ENCODE measurements at places on chromosomes 2 and 18.
A peak's percentile ranks its signal among the peaks of the same experiment; 100 is the strongest.

DNA sequence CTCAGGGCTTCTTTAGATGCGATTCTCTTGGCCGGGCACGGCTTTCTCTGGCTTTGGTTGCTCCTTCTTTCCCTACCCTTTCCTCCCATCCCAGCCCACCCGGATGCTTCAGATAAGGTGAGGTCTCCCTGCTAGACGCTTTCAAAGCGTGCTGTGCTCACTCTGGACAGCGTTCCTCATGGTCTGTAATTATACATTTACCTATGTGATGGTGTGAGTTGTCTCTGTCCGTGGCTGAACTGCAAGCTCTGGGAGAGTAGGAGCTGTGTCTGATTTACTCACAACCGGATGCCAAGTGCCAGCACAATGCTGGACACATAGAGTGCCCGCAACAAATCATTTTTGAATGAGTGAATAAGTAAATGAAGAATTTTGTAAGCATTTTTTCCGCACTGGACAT is 26.8 kb upstream of the PNPT1 start:
- no peak for DNase-seq

DNA sequence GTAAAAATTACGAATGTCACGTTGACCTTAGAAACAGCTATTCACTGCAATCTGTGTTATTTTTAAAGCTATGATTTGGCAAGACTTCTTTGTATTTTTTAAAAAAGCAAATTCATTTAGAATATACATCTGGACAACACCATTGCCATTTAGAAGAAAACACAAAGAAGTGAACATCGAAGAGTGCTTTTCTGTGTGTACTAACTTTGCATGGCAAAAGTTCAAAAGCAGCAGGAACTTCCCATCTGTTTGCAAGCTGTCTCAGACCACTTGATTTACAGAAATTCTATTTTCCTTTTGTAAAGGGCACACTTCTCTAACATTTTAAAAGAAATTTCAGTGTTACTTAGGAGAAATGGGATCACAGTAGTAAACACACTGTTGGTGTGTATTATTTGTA is 145.9 kb downstream of the CALCRL start:
- no peak for DNase-seq

DNA sequence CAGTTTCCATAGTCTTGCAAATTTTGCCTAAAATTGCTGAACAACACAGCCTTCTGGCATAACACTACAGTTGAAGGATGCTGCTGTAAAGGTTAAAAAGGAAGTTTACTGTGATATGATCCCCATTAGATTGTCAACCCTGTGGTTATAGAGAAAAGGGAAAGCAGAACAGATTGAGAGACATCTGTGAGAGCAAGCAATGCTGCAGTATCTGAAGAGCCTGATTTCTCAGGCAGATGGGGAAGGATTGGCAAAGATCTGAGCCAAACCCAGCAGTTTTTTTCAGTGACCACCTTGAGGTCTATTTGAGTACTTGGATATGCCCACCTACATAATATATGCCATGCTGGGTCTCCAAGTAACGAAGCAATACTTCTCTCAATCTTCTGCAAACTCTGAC is 8.5 kb upstream of the ST8SIA3 start:
- no peak for DNase-seq

- no peak for DNase-seq
Observed at GRCh38 chr2:73177645-73178255, 24.6 kb upstream of the NOTO start.

DNA sequence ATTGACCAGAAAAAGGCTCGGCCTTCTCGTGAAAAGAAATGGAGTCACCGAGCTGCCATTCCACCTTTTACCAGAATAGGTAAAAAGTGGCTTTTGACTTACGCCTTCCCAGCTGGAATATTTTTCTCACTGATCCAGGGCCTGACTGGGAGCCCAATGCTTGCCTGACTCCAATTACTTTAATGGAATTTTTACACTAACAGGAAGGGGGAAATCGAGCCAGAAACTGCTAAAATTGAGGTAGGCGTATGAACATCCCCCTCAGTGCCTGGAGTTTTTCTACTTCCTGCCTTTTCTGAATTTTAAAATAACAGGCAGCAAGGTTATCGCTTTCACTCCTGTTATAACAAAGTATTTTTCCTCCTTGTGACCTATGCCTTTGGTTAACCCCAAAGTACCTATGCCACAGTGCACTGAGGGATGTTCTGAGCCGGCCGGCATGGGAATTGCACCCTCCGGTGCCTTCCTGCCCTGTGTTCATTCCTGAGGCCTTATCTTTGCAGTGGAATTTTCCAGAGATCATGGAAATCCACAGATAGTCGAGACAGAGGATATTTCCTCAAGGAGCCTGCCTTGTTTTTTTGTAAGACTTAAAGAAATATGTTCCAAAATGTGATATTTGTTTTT is 18.3 kb upstream of the RPL31 start:
- DNase-seq: no peak

DNA sequence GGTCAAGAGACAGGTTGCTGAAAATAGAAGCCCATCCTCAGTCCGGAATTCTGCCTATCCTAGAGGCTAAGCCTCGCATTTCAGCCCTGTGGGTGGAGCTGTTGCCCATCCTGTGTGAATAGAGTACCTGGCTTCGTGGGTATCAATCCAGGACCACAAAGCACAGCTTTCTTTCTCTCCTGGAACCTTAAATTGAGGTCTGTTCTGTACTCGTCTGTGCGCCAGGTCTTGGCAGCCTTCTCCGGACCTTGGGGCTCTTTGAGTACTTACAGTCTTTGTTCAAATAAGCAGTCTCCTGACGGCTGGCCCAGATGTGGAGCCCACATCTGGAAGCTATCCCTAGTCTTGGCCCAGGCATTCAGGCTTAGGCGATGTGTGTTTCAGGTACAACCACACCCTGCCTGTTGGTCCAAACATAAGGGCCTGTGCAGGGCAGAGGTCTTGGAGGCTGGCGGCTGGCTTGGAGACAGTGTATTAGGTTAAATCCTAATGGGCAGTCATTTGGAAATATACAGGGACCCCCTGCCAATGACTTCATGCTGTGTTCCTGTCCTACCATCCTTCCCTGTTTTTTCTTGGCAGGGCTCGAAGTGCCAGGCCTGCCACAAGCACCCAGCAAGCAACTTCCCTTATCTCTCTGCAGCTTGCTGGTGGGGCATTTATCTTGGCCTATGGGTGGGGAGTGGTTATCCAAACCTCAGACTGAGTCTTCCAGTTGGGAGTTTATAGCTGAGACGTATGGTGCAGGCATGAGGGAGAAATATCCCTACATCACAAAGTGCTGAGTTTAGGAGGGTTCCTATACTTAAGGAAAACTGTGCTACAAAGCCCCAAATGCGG is 294.1 kb downstream of the BCL2 start:
- DNase-seq: no peak

DNA sequence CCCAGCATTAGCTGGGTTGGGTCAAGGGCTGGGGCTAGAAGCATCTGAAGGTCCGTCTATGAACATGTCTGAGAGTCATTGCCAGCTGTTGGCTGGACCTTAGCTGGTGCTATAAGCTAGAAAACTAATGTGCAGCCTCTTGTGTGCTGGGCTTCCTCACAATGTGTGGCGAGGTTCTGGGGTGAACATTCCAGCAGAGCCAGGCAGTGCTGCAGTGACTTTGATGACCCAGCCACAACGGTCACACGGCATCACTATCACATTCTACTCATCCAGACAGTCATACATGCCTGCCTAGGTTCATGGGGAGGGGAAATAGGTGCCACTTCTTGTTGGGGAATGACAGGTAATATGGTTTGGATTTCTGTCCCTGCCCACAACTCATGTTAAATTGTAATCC is 260.5 kb downstream of the CYP26B1 start:
- DNase-seq: no peak

DNA sequence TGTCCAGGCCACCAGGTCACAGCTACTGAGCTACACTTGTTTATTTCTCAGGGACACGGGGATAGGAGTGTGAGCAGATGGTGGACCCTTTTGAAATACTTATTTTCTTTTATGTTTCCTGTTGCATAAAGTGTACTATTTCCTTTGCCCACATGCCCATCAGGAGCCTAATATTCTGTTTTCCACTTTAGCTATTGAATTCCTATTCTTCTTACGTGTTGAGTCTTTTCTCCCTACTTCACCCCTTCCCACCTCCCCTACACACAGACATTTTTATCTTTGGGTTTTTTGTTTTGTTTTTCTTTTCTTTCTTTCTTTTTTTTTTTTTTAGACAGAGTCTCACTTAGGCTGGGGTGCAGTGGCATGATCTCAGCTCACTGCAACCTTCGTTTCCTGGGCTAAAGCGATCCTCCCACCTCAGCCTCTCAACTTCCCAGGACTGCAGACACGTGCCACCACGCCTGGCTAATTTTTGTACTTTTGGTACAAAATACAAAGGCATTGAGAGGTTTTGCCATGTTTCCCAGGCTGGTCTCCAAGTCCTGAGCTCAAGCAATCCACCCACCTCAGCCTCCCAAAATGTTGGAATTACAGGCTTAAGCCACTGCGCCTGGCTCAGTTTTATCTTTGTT is 5.2 kb upstream of the GPR55 start:
- no peak for DNase-seq

DNA sequence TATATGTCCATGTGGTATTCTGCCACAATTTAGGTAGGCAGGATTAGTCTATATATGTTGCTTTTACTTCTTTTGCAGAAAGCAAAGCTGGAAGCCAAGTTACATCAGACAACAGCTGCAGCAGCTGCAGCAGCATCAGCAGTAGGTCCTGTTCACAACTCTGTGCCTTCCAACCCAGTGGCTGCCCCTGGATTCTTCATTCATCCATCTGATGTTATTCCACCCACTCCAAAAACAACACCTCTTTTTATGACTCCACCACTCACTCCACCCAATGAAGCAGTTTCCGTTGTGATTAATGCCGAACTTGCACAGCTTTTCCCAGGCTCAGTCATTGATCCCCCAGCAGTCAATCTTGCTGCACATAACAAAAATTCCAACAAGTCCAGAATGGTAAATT is 107.6 kb downstream of the BIRC6 start:
- DNase-seq: no peak

- no peak for DNase-seq
Observed at GRCh38 chr2:109272461-109272860, 143.5 kb downstream of the SH3RF3 start.

- DNase-seq: peak; percentile 63
Observed at GRCh38 chr2:183037553-183038340, 510 bp downstream of the NCKAP1 start.

GRCh38 chr2:120243211-120243610 is 9.4 kb upstream of the RALB start:
- no peak for DNase-seq

DNA sequence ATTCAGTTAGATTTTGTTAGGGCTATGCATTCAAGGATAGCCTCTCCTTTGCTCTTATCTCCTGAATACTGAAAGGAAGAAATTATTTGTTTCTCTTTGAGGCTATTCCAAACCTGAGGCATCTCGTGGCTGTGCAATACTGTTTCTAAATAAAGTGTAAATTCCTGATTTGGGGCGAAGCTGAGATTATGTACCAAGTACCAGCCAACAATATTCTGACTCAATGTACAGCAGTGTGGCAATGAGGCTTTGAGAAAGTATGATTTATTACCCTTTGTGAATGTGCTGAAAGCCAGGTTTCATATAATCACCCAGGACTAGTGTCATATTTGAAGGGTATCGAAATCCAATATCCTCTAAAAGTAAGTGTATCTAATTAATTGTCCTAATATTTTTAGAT is 113.5 kb downstream of the MEIS1 start:
- DNase-seq: no peak

GRCh38 chr2:156156580-156156979 is 175.9 kb downstream of the NR4A2 start:
- no peak for DNase-seq

DNA sequence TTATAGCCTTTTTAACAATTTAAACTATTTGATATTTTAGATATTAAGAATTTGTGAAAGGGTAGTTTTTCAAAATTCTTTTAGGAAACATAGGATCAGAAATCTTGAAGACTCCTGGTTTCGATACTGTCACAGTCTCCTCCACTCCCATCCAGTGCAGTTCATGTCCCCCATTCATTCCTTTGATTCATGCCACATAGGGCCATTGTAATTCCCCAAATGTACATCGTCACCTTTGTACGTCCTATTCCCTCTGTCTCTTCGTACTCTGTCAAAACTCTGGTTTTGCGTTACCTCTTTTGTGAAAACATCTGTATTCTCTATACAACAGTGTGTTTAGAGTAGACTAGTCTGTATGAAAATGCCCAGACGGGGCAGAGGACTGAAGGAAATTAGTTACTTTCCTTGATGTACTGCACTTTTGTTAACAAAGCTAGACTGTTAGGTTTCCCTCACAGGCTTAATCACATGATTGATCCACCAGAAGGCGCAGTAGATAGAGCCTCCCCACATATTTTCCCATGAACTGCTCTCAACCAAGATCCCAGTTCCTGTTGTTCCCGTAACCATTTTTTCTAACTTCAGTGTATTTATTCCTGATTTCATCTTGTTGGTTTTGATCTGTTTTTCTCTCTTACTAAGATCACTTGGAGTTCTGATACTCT is 2.5 kb downstream of the MRPL35 start:
- no peak for DNase-seq

DNA sequence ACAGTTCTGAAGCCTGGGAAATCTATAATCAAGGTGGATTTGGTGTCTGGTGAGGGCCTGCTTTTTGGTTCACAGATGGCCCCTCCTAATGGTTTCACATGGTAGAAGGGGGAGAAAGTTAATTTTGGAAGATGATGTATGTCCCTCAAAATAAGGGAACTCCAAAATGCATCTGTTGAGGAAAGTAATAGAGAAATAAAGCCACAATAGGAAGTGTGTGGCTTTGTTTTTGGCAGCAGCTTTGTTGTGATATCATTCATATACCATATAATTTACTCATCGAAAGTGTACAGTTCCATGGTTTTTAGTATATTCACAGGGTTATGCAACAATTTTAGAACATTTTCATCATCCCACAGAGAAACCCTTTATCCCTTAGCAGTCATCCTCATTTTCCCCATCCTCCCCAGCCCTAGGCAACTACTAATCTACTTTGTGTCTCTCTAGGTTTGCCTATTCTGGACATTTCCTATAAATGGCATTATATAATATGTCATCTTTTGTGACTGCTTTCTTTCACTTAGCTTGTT is 274.0 kb upstream of the FAM98A start:
- DNase-seq: no peak

- DNase-seq: no peak
Observed at GRCh38 chr18:79904357-79905147, 46.9 kb downstream of the SLC66A2 start.

- no peak for DNase-seq
Observed at GRCh38 chr18:10410472-10411308, 43.7 kb upstream of the APCDD1 start.

DNA sequence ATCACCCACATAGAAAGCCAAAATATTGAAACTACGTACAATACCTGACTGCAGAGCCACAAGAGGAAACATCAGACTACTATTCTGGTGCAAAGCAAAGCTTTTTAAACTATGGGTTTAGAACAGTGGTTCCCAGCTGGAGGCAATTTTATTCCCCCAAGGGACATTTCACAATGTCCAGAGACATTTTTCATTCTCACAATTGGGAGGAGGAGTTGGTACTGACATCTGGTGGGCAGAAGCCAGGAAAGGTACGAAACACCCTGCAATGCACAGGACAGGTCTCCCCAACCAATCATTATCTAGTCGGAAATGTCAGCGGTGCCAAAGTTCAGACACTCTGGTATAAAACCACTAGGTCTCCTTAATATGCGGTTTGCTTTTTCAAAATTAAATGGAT is 88.4 kb upstream of the ARL5A start:
- DNase-seq: no peak
